ENCODE measurements at places on chromosomes 1 and 21.
A peak's percentile ranks its signal among the peaks of the same experiment; 100 is the strongest.

DNA sequence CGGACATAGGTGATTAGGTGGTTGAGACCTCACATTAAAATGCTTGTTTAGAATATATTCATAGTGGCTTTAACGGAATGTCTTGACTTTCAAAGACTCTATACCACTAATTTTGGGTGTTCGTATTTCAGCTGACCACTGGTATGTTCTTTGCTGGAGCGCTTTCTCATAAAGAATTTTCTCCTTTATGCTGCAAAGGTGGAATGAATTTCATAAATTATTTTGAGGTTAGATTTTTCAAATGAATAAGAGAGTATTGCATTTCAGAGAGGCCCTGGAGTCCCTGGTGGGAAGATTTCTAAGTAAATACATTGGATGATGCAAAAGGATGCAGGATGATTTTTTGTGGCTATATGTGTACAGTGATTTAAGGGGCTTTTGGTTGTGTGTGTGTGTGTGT, 55.8 kb downstream of the HUNK start:
- DNase-seq: no peak

DNA sequence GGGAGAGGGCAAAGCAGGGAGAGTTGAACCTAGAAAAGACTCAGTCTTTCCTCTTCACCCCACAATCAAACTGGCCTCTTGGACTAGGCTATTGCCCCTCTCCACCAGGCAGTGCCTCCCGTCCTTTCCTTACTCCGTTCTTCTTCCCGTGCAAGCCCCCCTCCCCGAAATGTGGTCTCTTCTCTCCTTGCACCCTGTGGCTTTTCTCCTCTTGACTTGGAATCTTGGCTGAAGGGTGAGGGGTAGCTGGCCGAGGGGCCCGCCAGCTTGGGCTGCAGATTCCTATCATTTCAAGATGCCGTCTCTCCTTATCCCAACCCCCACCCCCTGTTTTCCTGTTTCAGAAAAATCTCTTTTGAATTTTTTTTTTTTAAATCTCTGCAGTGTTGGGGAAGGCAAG, 1.6 kb downstream of the WNT2B start:
- DNase-seq: no peak

GRCh38 chr1:244049162-244050013, 1.7 kb upstream of the ZBTB18 start:
- DNase-seq: peak; percentile 63

DNA sequence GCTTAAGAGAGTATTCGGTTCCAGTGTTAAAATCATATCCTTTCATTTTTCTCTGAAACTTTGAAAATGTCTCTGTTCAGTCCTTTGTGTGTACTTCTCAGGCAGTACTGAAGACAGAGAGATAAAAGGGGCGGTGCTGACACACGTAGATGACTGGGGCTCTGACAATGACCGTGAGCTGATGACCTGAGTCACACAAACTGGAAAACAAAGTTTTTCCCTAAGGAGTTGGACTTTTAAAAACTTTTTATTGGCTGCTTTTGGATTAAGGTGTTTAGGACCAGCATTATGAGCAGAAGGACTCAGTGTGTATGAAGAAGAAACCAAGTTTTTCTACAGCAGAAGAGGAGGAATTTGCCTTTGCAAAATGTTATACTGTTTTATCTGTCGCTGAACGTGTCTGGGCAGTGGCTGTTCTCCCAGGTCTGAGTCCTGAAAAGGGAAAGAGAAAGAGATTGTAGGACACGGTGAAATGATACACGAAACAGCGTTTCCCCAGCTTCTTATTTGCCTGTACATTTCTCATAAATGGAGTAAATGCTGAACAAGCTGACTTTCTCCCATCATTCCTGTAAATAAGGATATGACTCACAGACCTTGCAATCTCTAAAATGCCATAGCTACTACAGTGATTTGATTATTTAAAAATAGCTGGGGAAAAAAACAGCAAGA, 51.5 kb downstream of the MAP3K7CL start:
- peak; percentile 70 for DNase-seq

- peak; percentile 55 for DNase-seq
Measured at GRCh38 chr1:110053552-110054428, 16.7 kb downstream of the ALX3 start.

DNA sequence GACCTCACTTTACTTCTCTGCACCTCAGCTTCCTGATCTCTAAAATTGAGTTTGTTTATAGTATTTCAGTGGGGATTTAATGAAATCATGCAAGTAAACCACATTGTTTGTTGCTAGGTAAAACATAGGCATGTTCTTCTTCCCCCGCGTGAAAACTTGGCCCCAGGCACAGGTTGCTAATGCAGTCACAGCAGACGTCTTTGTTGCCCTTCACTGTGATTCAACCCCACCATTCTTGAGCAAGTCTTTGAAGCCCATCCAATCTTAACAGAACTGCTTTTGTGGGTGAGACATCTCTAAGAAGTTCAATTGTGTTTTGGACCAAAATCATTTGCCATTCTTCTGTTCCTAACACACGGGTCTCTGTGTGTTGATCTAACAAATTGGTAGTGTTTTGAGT, 185.5 kb downstream of the ZNF281 start:
- no peak for DNase-seq

DNA sequence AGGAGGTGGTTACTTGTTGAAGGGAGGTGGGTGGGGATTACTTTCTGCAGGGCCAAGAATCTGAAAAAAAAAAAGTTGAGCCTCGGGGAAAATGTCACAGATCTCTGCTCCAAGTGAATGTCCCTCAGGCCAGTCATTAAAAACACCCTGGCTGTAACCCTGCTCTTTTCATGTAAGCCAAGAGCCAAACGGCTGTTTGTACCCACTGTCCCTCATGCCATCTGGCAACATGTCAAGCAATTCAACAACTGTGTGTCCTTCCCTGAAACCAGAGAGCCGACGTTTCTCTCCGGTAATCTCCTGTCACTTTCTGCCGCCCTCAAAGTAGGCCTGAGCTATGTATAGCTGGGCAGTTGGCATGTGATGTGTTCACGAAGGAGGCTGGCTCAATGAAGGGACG, 14.7 kb downstream of the CASQ2 start:
- no peak for DNase-seq

GRCh38 chr1:203089651-203090045, 3.8 kb upstream of the MYOG start:
- DNase-seq: no peak

- no peak for DNase-seq
Measured at GRCh38 chr1:60463786-60464185, 390.2 kb upstream of the C1orf87 start.

- no peak for DNase-seq
Measured at GRCh38 chr1:228434689-228435088, 18.0 kb upstream of the TRIM17 start.

- DNase-seq: no peak
Measured at GRCh38 chr1:15957221-15958095, 18.4 kb downstream of the ZBTB17 start.

DNA sequence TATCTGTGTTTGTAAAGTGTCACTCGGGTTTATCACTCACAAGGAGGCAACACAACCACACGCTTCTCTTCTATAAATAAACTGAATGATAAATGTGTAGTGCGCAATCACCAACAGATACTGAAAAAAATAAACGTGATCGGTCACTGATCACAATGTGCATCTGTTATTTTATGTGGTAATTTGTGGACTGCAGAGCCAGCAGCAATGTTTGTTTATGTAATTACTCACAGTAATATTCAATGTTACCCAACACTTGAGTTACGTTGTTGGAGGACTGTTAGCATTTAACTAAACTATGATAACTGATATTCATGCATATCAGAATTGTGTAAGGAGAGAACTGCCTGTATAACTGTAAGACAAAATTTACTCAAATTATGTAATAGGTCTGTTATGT, 129.6 kb downstream of the USH2A start:
- DNase-seq: no peak

GRCh38 chr1:193187114-193187513, 701 bp upstream of the B3GALT2 start:
- no peak for DNase-seq

DNA sequence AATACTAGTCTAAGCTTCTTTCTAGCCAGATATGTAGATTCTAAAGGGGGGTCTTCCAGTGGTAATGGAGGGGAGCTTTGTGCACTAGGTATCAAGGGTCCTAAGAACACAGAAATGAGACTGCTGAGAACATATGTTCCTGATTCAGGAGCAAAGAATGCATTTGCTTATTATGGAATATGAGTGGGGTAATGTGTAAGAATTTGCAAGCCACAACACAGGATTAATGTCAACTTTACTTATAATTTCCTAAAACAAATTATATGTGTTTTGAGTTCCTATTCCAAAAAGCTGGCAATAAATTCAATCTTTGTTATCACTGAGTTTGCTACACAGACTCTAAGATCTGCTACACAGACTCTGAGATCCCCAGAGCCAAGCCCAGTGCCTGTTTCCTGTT, 357.0 kb upstream of the PTBP2 start:
- no peak for DNase-seq

DNA sequence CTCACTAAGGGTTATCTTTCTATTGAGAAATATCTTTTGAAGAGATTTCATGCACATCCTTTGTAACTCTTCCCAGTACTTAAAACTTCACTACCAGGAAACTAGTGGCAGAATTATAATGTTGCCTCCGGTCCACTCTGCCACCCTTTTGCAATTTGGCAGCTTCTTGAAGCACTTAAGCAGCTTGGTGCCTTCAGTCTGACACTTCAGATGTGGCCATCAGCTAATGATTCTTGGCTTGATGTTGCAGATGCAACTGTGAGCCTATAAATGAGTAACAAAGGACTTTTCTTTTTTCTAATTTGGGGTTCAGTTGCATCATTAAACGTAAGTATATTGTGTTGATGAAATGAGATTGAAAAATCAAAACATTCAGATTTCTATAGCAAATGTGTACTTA, 187.5 kb upstream of the C21orf91 start:
- DNase-seq: no peak

DNA sequence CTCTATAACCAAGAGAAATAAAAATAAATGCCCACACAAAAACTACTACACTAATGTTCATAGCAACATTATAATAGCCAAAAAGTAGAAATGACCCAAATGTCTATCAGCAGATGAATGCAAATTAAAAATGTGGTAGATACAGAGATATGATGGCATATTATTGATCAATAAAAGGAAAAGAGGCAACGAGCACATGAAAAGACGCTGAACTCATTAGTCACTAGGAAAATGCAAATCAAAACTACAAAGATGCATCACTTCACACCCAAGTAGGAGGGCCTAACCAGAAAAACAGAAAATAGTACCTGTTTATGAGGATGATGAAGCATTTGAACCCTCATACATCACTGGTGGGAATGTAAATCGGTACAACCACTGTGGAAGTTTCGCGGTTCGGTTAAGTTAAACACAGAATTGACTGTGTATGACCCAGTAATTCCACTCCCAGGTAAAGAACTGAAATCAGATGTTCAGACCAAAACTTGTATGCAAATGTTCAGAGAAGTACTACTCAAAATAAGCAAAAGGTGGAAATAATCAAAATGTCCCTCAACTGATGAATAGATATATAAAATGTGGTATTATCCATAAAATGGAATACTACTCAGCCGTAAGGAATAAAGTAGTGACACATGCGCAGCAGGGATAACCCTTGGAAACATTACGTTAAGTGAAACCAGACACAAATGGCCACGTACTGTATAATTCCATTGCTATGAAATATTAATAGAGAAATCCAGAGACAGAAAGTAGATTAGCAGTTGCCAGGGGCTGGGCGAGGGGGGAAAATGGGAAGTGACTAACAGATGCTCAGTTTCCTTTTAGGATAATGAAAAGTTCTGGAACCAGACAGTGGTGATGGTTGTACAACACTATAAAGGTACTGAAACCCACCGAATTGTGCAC, 3.1 kb downstream of the USP48 start:
- DNase-seq: no peak

DNA sequence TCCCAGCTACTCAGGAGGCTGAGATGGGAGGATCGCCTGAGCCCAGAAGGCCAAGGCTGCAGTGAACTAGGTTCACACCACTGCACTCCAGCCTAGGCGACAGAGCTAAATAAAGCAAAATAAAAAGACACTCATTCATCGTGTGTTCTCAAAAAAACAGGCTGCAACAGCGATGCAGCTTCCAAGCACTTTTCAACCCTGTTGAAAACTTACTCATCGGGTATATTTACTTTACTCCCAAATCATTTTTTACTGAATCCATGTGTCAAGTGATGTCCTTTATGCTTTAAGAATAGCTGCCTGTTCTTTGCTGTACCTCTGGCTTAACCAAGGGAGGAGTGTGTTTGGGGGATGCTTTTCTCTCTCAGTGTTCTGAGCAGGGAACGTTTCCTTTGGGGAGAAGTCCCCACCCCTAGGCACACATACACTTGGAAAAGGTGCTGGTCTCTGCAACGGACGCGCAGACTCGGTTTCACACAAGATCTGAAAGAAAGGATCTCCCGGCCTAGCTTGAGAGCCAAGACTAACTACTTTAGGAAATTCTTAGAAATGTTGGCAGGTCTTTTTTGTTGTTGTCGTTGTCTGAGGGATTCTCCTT, 1.4 kb downstream of the MAP1LC3C start:
- no peak for DNase-seq

GRCh38 chr1:187114792-187115191, 286.0 kb downstream of the PLA2G4A start:
- DNase-seq: no peak

GRCh38 chr1:41344708-41345159, 16.5 kb upstream of the FOXO6 start:
- no peak for DNase-seq

DNA sequence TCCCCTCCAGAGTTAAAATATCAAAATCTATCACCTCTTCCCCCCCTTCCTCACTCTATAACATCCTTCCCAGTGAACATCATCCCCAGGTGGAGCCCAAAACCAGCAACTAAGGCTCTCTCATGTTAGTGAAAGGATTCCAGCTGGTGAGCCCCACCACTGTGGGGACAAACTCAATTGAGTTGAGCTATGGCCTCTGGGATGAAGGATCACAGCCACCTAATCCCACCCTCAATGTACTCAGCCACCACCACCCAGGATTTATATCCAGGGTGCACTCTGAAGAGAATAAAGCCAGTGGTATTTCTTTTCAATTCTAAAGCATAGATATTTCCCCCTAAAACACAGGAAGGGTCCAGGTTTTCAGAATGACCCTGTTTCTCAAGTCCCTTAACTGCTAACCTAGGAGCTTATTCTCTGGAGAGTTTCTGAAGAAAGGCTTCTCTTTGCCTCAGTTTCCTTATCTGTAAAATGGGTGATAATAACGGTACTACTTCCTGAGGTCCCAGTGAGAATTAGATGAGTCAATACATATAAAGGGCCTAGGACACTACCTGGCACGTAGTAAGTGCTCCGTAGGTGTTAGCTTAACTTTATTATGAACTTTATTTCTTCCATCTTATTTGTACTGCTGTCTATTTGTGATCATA, 15.6 kb upstream of the BOLA1 start:
- no peak for DNase-seq

GRCh38 chr1:20448671-20449071, 37.3 kb downstream of the CAMK2N1 start:
- DNase-seq: no peak

DNA sequence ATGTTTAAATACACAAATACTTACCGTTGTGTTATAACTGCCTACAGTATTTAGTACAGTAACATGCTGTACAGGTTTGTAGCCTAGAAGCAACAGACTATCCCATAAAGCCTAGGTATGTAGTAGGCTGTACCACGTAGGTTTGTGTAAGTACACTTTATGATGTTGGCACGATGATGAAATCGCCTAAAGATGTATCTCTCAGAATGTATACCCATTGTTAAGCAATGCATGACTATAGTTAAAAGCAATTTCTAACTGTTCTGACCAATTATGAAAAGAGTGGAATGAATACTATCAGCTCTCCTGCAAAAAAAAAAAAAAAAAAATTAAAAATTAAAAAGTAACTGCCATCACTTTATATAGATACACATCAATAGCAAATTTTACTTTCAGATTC, 11.4 kb downstream of the HP1BP3 start:
- no peak for DNase-seq

- no peak for DNase-seq
Measured at GRCh38 chr1:70048336-70049094, 156.9 kb downstream of the LRRC40 start.

Data from RWPE1 (cell line).